ENCODE measurements at places on chromosomes 6 and 20.

- no peak for DNase-seq
Observed at GRCh38 chr6:160919723-160920440, 71.7 kb upstream of the MAP3K4 start.

GRCh38 chr20:57179265-57179664, 87.2 kb downstream of the BMP7 start:
- no peak for DNase-seq

GRCh38 chr20:24436160-24436559, 33.3 kb upstream of the SYNDIG1 start:
- no peak for DNase-seq

- no peak for DNase-seq
Observed at GRCh38 chr6:34680802-34681515, 15.6 kb downstream of the ILRUN start.

GRCh38 chr20:50330504-50331313, 140.1 kb downstream of the CEBPB start:
- no peak for DNase-seq

- DNase-seq = no peak
Observed at GRCh38 chr6:148179786-148180185, 162.9 kb upstream of the SASH1 start.

GRCh38 chr6:85923013-85923430, 280.3 kb upstream of the SYNCRIP start:
- peak; percentile 18 for DNase-seq

GRCh38 chr6:135360222-135360621, 137.3 kb downstream of the AHI1 start:
- DNase-seq = no peak

DNA sequence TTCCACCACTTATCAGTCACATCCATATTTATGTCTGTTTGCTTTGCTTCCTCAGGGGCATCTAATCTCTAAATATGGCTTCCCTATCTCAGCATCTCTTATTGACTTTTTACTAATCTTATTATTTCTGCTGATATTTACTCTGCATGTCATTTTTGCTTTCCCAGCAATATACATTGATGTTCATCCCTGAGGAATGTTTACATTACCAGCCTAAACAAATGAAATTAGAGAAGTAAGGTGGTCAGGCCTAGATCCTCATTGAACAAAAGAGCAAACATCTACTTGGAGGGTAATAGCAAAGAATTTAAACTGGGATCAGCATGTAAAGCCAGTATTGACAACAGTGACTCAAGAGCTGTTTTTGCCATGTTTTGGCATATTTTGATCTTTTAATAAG, 546.4 kb downstream of the MMUT start:
- no peak for DNase-seq

DNA sequence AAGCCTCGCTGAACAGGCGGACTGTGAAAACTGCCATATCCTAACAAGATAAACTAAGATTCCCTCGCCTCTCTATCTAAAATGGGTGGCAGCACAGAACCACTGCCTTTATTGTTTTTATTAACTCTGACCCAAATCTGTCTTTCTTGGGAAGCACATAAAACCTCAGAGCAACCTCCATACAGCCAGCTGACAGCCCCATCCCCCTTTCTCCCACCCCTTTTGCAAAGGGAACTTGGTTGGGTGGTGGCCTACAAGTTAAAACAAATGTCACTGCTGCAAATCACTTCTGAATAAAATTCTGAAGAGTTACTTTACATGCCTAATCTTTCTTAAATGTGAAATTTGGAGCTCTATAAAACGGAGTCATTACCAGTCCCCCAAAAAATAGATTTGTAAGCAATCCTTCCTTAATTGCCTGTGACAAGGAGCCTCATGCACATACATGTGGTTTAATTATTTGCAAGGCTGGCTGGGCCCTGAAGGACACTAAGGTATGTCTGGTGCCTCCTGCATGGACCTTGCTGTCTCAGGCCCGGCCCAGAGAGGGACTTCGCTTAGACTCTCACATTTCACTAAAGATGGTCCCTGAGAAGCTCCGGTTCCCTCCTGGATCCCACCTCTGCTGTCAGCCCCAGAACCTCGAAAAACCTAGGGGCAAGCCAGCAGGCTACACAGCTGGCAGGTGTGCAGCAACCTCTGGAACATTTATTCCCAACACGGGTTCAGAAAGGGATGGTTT, 21.7 kb downstream of the PXDC1 start:
- no peak for DNase-seq

- DNase-seq = no peak
Observed at GRCh38 chr6:72422171-72422570, 199.7 kb upstream of the KCNQ5 start.

GRCh38 chr6:90611543-90612312, 24.9 kb upstream of the MAP3K7 start:
- no peak for DNase-seq

DNA sequence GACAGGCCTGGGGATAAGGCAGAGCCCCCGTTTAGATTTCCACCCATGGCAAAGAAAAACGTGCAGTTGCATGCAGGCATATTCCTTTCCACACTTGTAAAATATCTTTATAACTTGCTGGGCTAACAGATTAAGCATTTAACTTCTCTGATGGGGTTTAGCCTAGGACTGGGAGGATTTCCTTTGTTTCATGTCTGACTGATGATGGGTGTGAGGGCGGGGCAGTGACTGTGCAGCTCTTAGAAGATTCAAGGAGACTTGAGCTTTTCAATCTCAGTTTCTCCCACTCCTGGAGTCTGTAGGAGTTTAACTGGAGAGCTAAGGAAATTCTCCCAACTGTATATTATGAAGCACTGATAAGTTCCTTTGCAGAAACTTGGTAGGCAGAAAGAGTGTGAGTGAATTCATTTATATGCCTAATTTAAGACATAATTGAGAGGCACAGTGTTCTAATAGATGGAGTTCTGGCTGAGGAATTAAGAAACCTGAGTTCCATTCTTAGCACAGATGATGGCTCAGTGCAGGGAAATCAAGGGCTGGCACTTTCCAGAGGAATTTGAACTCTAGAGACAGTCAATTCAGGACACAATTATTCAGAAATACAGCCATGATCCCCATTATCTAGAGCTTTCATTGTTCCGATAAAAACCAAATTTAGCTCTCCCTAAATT, 214.6 kb upstream of the CNR1 start:
- DNase-seq = no peak

DNA sequence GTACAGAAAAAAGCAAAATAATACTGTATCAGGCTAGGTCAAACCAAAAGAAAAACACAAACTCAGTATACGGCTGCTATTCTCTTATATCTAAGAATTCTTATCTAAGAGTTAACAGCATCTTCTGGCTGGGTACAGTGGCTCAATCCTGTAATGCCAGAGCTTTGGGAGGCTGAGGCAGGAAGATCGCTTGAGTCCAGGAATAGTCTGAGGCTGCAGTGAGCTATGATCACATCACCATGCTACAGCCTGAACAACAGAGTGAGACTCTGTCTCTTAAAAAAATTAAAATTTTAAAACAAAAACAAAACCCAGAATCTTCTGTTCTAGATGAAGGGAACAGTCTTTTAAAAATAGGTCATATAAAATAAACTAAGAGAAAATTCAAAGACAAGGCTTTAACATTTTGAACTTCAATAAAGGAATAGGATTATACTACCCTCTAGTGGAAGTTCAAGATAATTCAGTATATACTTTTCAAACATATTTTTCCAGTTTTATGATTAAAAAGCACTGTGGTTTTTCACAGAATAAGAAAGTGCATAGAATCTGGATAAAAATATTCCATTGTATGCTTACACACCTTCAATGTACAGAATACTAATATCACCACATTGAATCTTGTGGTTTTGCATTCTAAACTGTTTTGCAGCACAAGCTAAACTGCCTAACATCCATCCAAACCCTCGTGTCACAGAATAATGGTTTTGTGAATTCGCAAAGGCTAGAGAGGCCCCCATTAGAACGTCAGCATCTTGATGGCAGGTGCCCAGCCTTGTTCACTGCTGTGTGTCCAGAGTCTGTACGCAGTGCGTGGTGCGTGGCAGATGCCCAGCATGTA, 39.3 kb downstream of the DTNBP1 start:
- no peak for DNase-seq

- DNase-seq = no peak
Observed at GRCh38 chr6:159963111-159963510, 5.8 kb upstream of the IGF2R start.

- no peak for DNase-seq
Observed at GRCh38 chr6:121666814-121667213, 231.4 kb downstream of the GJA1 start.

DNA sequence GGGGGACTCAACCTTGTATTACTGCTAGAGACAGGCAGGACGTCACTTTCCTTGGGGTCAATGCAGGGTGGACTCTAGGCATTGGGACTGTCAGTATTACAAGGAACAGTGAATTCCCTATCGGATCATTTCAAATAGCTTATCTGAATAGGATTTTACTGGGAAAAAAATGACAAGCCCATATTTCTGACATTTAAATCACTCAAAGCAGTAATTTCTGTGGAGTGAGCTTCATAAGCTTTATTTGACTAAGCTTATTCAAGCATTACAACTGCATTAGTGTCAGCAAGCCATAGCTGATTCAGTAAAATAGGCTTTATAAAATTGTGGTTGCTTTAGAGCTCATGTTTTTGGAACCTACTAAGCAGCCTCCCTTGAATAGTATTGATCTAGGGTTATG, 44.3 kb downstream of the TRDN start:
- DNase-seq = no peak

GRCh38 chr6:157954150-157955117, 27.2 kb upstream of the SYNJ2 start:
- no peak for DNase-seq

DNA sequence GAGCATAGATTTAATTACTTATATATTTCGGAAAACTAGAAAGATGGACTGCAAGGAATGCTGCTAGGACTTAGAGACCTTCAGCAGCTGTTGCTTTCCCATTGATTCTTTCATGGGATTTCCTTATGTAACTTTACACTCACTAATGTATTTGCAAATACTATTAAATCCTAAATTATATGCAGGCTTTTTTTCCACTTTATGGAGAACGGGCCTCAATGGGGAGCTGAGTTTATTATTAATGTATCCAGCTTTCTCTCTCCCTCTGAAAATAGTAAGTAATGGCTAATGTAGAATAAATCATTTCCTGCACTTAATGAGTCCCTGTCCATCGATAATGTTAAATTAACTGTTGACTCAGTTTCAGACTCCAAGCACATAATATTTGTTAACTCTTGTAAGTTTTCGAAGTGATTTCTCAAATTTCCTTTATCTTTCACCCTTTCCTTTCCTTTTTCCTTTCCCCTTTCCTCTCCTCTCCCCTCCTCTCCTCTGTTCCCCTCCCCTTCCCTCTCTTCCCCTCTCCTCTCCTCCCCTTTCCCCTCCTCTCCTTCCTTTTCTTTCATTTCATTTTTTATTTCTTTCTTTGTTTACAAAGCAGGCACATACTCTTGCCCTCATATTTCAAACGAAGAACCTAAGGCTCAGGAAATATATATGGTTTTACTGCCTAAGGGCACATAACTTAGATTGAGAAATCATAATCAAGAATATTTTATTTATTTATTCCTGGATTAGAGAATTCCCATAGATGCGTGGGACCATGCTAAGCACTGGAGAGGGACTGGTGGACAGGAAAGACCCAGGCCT, 503.6 kb downstream of the MMUT start:
- no peak for DNase-seq

- DNase-seq = no peak
Observed at GRCh38 chr6:101083533-101084175, 202.5 kb upstream of the ASCC3 start.

DNA sequence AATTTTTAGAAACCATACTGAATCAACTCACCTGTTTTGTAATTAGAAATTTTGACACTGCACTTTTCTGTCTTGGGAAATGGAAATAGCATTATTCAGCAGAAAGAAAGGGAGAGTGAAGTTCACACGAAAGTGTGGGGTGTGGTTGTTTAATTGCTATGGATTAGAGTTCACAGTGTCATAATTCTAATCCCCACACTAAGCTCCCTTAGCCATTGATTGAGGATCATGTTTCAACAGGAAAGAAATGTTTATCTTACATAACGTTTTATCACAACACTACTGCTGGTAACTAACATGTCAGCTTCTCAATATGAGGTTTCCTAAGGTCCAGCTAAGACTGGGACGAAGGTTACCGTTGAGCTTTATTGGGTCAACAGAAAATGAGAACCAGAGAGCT, 31.4 kb upstream of the GSTA5 start:
- DNase-seq = no peak

GRCh38 chr20:2889209-2889608, 15.9 kb downstream of the PTPRA start:
- no peak for DNase-seq

DNA sequence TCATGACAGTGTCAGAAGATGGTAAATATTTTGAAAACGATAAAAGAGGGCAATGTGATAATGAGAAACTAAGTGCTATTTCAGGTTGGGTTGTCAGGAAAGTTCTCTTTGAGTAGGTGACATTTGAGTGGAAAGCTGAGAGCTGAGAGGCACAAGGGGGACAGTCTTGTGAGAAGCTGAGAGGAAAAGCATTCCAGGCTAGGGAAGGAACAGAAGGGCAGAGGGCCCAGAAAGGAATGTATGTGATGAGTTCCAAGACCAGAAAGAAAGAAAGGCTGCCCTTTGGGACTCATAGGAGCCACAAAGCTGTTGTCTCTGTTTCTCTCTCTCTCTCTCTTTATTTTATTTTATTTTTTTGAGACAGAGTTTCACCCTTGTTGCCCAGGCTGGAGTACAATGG, 7.6 kb upstream of the RNF182 start:
- no peak for DNase-seq

GRCh38 chr20:32539026-32539816, 45.9 kb downstream of the NOL4L start:
- no peak for DNase-seq

DNA sequence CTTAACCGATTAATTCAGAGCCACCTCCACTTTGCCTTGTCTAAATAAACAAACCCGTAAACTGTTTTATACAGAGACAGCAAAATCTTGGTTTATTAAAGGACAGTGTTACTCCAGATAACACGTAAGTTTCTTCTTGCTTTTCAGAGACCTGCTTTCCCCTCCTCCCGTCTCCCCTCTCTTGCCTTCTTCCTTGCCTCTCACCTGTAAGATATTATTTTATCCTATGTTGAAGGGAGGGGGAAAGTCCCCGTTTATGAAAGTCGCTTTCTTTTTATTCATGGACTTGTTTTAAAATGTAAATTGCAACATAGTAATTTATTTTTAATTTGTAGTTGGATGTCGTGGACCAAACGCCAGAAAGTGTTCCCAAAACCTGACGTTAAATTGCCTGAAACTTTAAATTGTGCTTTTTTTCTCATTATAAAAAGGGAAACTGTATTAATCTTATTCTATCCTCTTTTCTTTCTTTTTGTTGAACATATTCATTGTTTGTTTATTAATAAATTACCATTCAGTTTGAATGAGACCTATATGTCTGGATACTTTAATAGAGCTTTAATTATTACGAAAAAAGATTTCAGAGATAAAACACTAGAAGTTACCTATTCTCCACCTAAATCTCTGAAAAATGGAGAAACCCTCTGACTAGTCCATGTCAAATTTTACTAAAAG, 2.7 kb downstream of the FOXC1 start:
- no peak for DNase-seq
